ENCODE measurements at places on chromosomes 3 and 15.

DNA sequence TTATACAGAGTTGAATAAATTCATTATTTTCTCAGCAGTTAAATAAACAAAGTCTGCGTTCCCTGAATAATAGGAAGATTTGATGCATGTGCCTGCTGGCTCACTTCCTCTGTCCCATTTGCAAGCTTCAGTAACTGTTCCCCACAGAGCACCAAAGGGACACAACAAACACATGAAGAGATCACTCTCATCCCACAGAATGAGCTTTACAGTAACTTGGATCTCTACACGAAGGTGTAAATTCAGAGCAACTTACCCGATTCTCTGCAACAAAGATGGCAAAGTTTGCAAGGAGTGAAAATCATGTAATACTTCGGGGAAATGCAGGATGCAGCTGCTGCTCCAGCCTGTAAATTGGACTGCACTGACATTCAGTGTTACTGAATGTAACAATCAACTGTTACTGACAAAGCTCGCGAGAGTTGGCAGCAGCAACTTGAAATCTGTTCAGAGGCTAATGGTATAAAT lies at the start of gene BCHE:
Gene BCHE (minus strand): TSS at position 366 of the 468 bp plus-strand sequence. CDS start 6,390 bp downstream, outside the sequence.
- DNase-seq, result peak; percentile 76

DNA sequence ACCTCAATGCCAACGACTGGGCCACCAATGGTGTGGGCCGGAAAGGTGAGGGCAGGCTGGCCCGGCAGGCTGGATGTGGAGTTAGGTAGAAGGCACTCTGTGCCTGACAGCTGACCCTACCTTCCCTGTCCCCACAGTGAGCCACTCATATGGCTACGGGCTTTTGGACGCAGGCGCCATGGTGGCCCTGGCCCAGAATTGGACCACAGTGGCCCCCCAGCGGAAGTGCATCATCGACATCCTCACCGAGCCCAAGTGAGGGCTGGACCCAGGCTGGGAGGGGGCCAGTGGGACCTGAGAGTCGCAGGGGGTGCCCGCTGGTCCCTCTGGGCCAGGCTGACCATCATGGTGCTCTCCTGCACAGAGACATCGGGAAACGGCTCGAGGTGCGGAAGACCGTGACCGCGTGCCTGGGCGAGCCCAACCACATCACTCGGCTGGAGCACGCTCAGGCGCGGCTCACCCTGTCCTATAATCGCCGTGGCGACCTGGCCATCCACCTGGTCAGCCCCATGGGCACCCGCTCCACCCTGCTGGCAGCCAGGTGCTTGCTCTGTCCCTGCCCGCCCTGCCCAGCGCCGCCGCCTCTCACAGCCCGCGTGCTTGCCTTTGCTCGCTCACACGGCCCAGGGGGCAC lies 4.5 kb upstream of the FES start:
- no peak for DNase-seq

- DNase-seq, result peak; percentile 39
Observed at GRCh38 chr3:30248423-30248822, 358.0 kb upstream of the TGFBR2 start.

GRCh38 chr3:23624305-23624704 lies 181.4 kb upstream of the UBE2E1 start:
- DNase-seq, result no peak

DNA sequence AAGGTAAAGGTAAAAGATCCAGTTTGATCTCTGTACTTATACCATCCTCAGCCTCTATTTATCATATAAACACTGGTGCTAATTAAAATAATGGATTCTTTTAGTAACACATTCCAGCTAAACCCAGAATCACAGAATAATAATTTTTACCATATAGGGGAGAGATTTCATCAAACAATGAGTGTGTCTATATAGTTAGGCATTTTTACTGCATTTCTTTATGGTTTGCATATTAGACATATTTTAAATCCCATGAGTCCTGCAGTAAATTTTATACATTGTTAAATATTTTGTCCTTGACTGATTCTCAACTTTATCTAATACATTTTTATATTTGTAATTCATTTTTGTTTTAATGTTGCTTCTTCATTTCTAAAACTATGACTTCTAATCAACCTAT lies 323.7 kb upstream of the AGTR1 start:
- no peak for DNase-seq

DNA sequence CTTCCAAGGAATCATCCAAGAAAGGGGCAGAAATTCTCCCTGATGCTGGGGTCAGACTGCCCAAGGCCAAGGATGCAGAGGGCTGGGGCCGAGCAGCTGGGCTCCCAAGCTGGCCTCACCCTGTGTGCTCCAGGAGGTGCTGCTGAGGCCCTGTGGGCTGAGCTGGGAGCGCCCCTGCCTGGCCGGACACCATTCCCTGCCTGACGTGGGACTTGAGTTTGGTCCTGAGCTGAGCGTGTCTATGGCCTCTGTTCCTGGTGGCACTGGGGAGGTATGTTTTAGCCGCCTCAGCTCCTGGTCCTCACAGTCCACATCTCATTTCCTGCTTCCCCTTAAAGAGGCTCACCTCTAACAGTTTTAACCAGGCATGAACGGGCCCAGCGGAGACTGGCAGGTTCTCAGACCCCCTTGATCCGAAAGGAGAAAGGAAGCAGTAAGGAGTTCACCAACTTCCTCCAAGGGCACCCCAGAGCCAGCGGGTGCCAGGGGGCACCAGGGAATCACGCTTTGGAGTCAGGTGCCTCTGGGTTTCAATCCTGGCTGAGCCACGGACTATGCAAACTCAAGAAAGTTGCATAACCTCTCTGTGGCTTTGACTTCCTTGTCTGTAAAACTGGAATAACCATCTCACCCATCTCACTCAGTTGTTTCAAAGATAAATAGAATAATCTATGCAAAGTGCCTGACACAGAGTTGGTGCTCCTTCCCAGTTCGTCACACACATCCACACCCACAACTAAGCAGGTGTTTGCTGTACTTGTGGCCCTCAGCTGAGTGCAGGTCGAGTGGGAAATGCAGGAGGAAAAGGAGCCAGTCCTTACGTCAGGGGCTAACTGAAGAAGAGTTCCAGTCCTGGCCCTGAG lies 48.6 kb downstream of the SLC12A8 start:
- peak; percentile 30 for DNase-seq

Measured in mesenchymal stem cell (in vitro differentiated cells and primary cell).